Effector CD8-positive, alpha-beta T cell (primary cell): ENCODE measurements at places on chromosomes 4 and X.

DNA sequence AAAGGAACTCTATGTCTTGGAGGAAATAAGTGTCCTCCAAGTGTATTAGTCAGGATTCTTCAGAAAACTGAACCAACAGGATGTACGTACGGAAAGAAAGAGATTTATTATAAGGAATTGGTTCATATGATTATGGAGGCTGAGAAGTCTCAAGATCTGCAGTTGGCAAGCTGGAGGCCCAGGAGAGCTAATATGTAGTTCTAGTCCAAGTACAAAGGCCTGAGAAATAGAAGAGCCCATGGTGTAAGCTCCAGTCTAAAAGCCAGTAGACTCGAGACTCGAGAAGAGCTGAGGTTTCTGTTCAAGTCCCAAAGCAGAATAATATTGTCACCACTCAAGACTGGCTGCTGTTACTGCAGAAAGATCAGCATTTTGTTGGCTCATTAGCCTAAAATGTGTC is 65.3 kb upstream of the EFNB1 start:
- no peak for DNase-seq

DNA sequence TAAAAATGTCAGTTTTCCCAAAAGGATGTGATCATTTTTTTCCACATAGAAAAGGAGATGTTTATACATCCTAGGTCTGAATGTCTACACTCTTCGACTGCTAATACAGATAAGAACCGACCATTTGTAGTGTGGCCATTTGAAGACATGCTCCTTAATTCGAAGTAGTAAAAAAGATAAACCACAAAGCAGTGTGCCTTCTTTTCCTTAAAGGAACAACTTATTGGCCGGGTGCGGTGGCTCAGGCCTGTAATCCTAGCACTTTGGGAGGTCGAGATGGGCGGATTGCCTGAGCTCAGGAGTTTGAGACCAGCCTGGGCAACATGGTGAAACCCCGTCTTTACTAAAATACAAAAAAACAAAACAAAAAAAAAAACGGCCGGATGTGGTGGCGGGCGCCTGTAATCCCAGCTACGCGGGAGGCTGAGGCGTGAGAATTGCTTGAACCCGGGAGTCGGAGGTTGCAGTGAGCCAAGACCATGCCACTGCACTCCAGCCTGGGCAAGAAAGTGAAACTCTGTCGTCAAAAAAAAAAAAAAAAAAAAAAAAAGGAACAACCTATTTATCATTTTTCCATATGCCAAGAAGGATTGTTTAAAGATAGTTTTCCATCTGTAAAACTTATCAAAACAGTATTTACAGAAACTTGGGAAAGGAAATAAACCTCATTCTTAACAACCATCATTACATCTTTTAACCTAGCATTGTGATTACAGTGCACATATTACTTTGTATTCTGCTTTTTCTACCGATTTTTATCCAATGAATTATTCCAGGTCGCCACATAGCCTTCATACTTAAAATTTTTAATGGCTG is 2.6 kb downstream of the INTS6L start:
- DNase-seq: no peak

DNA sequence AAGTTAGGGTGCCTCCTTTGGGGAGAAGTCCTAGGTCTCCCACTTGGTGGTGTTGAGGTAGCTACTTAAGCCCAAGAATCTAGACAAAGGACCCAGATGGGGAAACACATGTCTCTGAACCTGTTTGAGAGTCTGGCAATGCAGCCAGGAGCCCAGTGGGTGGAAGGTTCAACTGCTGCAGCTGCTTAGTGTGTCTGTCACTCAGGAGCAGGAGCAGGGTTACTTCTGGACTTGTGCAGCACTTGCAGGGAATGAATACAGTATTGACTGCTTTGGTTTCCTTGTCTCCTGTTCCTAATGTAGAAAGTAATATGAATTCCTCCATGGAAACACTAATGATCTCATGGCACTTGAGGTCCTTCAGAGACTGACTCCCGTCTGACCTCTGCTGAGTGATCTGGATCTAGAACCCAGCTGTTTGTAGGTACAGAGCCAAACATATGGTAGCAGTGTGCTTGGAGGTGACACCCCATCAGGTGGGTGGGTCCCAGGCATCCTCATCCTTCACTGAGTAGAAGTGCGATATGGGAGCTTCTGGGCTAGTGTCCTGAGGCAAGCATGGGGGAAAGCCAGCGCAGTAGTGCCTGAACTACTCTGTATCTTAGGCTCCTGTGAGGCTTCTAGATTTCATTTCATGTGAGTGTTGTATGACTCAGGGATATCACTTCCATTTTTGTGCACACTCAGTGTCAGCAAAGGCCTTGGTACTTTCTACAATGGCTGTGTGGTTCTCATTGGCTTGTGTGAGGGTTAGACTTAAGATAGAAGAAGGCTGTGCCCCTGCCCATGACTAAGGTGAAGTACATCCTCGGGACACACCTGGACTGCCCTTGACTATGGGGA is 85.0 kb upstream of the WDR1 start:
- no peak for DNase-seq

- no peak for DNase-seq
Observed at GRCh38 chrX:10022273-10022541, 55.0 kb downstream of the CLDN34 start.

DNA sequence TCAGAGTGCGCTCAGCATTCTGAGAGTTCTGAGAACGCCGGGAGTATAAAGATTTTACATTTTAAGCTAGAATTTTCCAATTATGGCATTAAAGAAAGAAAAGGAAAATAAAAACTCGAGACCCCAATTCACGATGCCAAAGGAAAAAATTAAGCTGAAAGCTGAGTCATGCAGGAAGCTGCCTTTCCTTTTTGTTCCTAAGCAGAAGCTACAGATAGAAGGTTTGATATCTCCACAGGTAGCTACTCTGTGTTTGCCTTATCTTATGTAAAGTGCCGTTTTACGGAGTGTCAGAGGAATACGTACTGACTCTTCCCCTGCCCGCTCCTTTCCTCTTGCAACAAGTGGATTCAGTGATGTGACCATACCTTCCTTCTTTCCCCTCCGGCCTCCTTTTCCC is 10.8 kb upstream of the SORBS2 start:
- no peak for DNase-seq

- DNase-seq: no peak
Observed at GRCh38 chr4:87165892-87166291, 54.5 kb downstream of the KLHL8 start.

- DNase-seq: no peak
Observed at GRCh38 chrX:104679175-104679574, 113.2 kb downstream of the IL1RAPL2 start.

- no peak for DNase-seq
Observed at GRCh38 chrX:154531626-154532025, 15.0 kb downstream of the G6PD start.

- no peak for DNase-seq
Observed at GRCh38 chrX:109716431-109717028, 16.5 kb downstream of the ACSL4 start.
